Activated T-helper 17 cell treated with anti-CD3 and anti-CD28 coated beads, Interleukin-2, amount 50 U/mL, for 72 hours (primary cell): ENCODE measurements at places on chromosomes 1 and 21. TPM values are rescaled to one million over a fixed set of nuclear protein-coding genes. Genes with fewer than 3 reads are reported as not detected.

DNA sequence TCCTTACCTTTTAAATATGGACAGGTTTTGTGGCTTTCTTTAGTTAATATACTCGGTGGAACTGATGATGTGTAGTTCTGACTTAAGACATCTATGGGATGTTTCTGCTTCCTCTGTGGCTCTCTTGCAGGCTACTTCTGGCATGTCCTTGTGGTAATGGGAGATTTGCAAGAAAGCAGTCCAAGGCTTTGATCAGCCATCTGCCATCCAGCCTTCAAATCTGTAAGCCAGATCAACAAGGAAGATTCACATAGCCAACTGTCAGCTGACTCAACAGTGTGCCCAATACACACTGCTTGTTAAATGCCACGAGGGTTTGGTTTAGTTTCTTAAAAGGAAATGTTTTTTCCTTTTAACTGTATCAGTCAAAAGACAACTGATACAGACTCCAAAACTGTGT, 722.2 kb upstream of the CHRM3 start:
- no peak for ATAC-seq

DNA sequence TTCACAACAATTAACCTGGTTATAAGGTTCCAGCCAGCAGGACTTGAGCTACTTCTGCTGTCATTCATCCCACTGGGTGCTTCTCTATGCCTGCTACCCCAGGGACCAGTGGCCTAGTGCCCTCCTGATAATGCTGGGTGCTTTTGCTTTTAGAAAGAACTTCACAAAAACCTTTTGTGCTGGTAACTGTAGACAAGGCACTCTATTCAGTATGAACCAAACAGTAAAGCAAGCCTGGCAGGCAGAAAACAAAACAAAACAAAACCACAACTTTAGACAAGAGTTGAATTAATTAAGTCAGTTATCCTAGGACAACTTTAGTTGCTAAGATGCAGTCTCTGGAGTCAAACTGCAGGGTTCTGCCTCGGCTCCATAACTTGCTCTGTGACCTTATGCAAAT, 61.9 kb upstream of the ADGRL2 start:
- no peak for ATAC-seq

- ATAC-seq: no peak
These were observed 20.6 kb downstream of the OLFM3 start for GRCh38 chr1:101976161-101976560.

- peak; percentile 18 for ATAC-seq
These were observed 5.9 kb downstream of the LMO4 start for GRCh38 chr1:87334351-87335174.

DNA sequence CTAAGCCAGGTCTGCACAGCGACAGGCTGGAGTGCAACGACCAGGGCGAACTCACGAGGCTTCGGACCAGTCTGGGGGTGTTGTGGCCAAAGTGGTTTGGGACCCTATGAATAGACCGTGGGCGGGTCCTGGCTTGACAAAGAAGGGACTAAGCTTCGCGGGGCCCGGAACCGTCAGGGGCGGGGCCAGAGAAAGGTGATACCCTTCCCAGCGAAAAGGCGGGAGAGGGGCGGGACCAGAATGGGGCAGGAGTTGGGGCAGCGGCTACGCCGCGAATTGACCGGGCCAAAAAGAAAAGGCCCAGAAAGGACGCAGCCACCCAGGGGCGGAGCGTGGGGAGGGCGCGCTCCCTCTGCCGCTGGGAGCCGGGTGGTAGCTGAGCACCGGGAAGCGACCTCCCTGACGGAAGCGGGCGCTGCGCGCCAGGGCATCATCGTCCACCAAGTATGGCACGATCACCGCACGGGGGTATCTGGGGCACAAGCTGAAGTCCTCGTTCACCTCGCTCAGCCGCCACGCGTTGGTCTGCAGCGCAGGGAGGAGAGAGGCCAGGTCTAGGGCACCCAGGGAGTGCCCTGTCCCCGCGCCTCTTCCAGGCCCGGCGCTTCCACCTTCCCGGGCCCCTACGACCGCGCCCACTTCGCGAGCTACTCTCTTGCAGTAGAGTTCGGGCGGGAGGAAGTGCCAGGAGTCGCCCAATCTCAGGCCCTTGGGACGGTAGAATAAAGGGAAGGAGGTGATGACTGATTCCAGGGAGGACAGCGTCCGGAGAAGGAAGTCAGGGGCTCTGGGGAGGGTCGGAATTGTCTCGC, 6.7 kb upstream of the FAM167B start:
- ATAC-seq: peak; percentile 70

The TFAP2E gene
- total RNA-seq: 4.5 TPM

The CHIA gene
- not detected for total RNA-seq

- ATAC-seq: no peak
These were observed at the start of gene CFHR4 for GRCh38 chr1:196887515-196888239. Gene CFHR4, plus strand, starts transcription at chr1:196888052. Its CDS starts 99 bp downstream, at chr1:196888151.

DNA sequence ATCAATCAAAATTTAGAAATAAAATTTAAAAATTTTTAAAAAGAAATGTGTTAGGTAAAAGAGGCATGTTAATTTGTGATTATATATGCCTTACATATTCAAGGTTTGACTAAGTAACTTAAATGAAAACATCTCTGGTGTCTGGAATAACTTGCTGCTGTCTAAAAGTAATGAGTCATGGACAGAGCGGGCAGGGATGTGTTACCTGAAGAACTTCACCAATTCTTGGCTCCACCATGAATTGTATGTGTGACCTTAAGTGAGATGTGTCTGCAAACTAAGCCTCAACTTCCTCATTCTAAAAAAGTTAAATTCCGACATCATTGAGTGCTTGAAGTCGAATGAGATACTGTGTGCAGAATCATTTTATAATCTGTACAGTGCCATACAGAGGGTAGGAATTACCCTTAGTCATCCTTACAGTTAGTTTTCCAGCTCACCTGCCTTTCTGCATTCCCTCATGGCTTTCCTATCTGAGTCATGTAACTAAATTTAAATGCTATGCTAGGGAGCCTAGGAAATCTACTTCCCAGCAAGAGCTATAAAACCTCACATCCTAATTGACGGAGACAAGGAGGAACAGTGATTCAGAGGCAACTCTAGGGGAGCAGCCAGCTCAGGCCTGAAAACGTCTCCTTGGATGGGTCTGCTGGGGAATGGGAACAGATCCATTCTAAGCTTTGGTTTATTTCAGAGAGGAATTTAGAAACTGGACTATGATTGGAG, 100.7 kb upstream of the TSPAN2 start:
- no peak for ATAC-seq

DNA sequence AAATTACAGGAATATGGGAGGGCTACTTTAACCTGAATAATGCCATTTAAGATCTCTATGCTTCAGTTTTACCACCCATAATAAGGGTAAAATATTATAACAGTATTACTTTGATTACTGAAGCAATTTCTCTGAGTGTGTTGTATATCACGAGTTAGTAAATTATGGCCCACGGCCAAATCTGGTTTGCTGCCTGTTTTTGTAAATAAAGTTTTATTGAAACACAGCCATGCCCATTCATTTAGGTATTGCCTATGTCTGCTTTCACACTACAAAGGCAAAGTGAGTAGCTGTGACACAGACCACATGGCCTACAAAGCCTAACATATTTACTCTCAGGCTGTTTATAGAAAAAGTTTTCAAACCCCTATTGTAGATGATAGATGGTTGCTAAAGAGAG, 156.8 kb downstream of the CDC42BPA start:
- no peak for ATAC-seq

DNA sequence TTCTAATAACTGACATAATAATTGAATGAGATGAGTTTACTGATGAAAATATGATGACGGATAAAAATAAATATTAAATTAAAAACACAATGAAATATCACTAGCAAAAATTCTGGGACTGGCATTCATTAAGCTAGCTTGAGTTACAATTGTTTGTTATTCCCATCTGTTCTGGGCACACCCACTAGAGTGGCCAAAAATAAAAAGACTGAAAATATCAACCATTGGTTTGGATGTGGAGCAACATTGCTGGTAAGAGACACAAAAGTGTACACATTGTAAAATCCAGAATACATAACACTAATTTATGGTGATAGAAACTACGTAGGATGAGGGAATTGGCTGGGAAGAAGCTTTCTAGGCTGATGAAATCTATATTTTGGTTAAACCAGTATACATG, 9.6 kb upstream of the NEK7 start:
- ATAC-seq: no peak

The SPRR1B gene
- total RNA-seq: not detected

The TNNI3K gene
- total RNA-seq: 1.2 TPM

DNA sequence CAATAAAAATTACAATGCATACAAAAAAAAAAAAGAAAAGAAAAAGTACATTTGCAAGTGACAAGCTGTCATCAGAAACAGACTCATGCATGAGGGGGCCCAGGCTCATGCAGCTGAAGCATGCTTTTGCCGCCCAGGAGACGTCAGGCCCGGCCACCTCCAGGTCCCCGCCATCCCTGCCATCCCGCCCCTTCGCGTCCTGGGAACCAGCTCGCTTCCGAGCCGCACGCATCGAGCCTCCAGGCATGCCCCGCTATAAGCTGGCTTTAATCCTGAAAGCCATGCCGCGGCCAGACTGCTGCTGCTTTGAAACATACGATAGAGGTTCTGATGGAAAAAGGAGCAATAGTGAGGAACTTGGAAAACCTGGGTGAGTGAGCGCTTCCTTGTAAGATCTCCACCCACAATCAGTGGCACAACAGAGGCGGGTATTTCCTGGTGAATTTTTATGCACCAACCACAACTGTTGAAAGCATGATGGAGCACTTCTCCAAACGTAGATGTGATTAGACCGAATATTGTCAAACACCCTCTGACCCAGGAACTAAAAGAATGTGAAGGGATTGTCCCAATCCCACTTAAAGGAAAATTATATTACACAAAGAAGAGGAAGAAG, 113.7 kb downstream of the FAF1 start:
- no peak for ATAC-seq

The VTCN1 gene
- total RNA-seq: not detected

The CLCNKA gene
- not detected for total RNA-seq

The THEM5 gene
- not detected for total RNA-seq

The ADAMTSL4 gene
- total RNA-seq: 0.37 TPM

DNA sequence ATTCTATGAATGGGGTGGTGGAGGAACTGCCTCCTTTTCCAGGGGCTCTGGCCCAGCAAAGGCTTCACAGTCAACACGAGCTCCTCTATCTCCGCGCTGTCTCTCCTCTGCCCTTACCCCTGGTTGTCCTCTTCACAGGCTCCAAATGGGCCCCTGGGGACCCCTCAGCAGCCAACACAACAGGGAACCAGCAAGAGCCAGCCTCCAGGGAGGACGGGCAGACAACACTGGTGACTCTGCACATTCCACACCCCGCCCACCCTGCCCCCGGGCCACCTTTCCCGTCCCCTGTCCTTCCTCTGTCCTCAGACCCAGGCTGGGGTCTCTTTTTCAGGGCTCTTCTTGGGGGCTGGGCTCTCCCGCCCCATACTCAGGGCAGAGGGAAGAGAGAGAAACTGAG, 17.5 kb upstream of the ETV3 start:
- ATAC-seq: peak; percentile 24

GRCh38 chr1:235935235-235936225, 68.8 kb upstream of the LYST start:
- ATAC-seq: no peak

The PTPRF gene
- 30.7 TPM for total RNA-seq

DNA sequence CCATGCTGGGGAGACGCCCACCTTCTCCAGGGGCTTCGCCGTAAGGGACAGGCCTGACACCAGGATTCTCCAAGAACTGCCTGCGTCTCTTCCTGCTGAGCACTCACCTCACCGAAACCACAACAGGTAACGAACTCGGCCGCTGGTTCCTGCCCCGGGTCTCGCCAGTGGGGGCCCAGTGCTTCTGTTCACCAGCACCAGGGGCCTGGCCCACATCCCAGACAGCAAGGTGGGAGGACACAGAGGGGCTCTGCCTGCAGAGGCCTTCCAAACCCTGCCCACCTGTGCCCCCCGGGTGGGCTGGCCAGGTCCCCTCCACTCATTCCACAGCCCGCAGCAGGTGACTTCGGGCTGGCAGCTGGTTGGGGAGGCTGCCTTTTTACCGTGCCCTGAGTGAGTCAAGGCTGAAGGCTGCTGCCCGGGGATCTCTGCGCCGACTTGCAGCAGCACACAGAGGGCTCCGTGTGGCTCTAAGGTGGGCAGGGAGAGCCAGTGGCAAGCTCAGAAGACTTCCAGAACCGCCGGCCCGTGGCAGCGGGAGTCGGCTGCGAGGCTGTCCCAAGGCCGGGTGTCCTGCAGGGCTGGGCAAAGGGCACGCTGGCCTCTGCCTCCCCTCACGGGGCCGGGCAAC, 14.7 kb upstream of the COL18A1 start:
- ATAC-seq: no peak

The TEX38 gene
- 0.26 TPM for total RNA-seq

The ERICH3 gene
- not detected for total RNA-seq

- ATAC-seq: no peak
These were observed 42.6 kb downstream of the C1orf198 start for GRCh38 chr1:230825761-230826160.

GRCh38 chr1:29669158-29669871, 433.0 kb downstream of the PTPRU start:
- no peak for ATAC-seq

GRCh38 chr1:110816945-110817344, 56.0 kb upstream of the CD53 start:
- ATAC-seq: no peak

GRCh38 chr1:228337711-228338520, 68.7 kb downstream of the TRIM11 start:
- no peak for ATAC-seq

The ADIPOR1 gene
- total RNA-seq: 102 TPM

The BACE2 gene
- total RNA-seq: not detected

The GON4L gene
- 65.0 TPM for total RNA-seq

The ANKRD35 gene
- total RNA-seq: 0.29 TPM

DNA sequence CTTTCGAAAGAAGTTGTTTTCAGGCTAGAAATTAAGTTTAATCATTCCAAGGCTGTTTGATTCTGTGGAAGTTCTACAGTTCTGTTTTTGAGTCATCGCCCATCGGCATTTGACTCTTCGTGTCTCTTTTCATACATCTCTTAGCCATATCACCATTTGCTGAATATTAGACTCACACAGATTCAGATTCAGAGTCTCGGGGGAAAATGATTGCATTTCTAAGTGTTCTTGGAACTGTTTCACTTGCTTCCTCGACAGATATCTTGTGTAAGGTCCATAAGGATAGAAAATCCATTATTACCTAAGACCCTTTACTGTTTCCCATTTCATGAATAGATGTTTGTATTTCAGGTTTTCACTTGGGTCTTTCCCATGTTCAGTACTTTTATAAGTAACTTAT, 237.0 kb upstream of the SGIP1 start:
- no peak for ATAC-seq

- ATAC-seq: no peak
These were observed 218.8 kb downstream of the NEGR1 start for GRCh38 chr1:72063364-72064044.

- no peak for ATAC-seq
These were observed 26.8 kb downstream of the CCN1 start for GRCh38 chr1:85607126-85607920.

DNA sequence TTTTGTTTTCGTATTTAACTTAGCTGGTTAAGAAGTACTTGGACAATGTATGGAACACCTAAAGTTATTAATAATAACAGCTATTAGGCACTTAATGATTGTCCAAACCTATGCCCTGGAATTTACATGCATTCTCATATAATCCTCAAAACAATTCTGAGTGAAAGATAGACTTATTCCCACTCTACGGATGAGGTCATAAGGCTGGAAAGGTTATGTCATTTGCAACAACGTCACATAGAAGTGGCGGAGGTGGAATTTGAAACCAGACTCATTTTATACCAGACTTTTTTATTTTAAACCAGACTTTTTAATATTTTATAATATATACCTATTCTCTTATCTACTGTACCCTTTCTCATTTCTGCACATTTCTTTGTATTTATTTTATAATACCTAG, 8.4 kb downstream of the LRRC8D start:
- ATAC-seq: no peak

The S100A8 gene
- total RNA-seq: not detected

The SYNC gene
- total RNA-seq: not detected
